Stimulated activated CD8-positive, alpha-beta memory T cell treated with anti-CD3 and anti-CD28 coated beads, Interleukin-15, amount 100 ng/mL, for 1 hour (primary cell): ENCODE measurements at places on chromosomes 7 and 10.

GRCh38 chr10:123390874-123391273 is 236.7 kb downstream of the BUB3 start:
- DNase-seq: no peak

GRCh38 chr7:105277341-105277740 is 111.4 kb downstream of the SRPK2 start:
- DNase-seq: no peak

GRCh38 chr10:106930751-106931150 is 233.8 kb downstream of the SORCS1 start:
- DNase-seq: no peak

DNA sequence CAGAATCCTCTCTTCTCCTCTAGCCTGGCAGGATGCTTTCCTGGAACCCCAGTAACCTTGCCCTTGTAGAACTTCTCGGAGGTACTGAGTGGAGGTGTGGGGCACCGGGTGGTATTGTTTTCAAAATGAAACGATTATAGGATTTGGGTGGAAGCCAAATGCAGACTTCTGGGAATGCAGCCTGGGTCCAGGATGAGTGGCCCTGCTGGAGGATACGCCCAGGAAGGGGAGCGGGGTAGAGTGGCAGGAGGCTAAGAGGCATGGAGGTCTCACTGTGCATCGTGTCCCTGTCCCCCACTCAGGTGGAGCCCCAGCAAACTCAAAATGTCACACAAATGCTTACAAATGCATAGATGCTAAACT is 109.1 kb upstream of the PPIF start:
- DNase-seq: no peak
